ENCODE measurements at places on chromosomes 2 and 18.

GRCh38 chr2:182715121-182715891, 751 bp upstream of the DNAJC10 start:
- DNase-seq, result no peak

DNA sequence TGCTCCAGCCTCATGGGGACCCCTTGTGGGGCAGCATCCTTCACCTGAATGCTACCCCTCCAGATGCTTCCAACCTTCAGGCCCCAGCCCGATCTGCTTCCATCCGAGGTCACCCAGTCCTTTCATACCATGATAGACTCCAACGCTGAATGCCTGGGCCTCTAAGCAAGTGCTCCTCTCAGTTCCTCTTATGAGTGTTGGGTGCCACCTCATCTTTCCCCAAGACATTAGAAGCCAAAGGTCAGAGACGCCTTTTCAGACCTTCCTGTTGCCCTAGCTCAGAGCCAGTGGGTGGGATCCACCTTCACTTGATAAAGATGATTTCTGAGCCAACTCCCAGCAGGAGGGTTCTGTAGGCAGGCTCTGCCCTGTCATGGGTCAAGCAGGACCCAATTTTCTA, 174.5 kb upstream of the MGAT5 start:
- DNase-seq, result no peak

- DNase-seq, result no peak
Observed at GRCh38 chr2:204012072-204012653, 75.6 kb downstream of the ICOS start.

GRCh38 chr2:118728984-118729383, 118.5 kb downstream of the EN1 start:
- DNase-seq, result no peak

All from germinal center (tissue), 1 donor.